Activated naive CD8-positive, alpha-beta T cell treated with anti-CD3 and anti-CD28 coated beads, Interleukin-2, amount 10 ng/mL, durations not matched to agents 7 days and 5 days (primary cell): ENCODE measurements at places on chromosomes 16 and 17. TPM values are rescaled to one million over a fixed set of nuclear protein-coding genes. Genes with fewer than 3 reads are reported as not detected.

The CLEC18B gene
- 1.7 TPM for total RNA-seq

GRCh38 chr16:28879261-28879840, 1.1 kb downstream of the ATP2A1 start:
- no peaks in the 10 kb centered on the region for H3K36me3 ChIP-seq
- peak overlapping the region; percentile 82 for H3K27ac ChIP-seq
- H3K4me1 ChIP-seq, result peaks cover 27% of the 10 kb centered on the region
- no peaks in the 10 kb centered on the region for H3K27me3 ChIP-seq

GRCh38 chr16:30715750-30716445, 16.9 kb downstream of the SRCAP start:
- H3K4me1 ChIP-seq, result peaks cover 28% of the 10 kb centered on the region
- H3K4me3 ChIP-seq, result peak overlapping the region; percentile 70
- no peak for DNase-seq
- peaks cover 54% of the 10 kb centered on the region for H3K36me3 ChIP-seq

DNA sequence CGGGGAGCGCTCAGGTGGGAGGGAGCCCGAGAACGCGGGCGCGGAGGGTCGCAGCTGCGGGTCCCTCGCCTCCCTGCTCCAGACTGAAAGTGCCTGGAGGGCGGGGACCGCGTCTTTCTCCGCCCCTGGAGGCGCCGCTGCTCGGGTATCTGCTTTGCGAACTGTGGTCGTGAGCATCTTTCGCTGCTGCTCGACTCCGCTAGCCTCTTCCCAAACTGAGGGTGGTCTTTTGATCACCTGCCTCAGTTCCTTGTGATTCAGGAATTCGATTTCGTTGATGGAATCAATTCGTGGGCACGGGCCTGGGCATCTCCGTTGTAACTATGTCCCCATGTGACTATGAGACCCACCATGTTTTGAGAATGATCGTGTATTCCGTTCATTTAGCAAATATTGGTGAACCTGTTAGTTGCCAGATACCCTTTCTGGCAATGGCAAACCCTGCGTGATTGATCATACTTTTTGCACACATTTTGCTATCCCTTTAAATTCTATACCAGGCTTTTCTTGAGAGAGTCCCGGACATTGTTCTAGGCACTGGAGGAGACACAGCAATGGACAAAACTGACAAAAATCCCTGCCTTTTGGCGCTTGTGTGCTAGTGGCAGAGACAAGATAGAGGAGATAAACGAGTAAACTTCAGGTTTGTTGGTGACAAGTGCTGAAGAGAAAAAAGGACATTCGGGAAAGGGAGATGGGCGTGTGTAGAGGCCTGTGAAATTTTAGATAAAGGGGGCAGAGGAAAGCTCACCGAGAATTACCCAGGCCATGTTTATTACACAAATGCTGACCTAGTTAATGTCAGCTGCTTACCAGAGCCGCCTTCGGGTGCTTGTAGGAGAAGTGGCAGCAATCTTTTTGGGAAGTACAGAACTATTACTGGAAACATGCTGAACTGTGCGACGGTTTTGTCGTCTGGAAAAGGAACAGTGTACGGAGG, 948 bp downstream of the UTP18 start:
- DNase-seq, result no peak
- peak overlapping the region; percentile 87 for H3K4me3 ChIP-seq
- peak overlapping the region; percentile 95 for H3K27ac ChIP-seq
- no peaks in the 10 kb centered on the region for H3K27me3 ChIP-seq
- peaks cover 21% of the 10 kb centered on the region for H3K36me3 ChIP-seq
- peaks cover 40% of the 10 kb centered on the region for H3K4me1 ChIP-seq

DNA sequence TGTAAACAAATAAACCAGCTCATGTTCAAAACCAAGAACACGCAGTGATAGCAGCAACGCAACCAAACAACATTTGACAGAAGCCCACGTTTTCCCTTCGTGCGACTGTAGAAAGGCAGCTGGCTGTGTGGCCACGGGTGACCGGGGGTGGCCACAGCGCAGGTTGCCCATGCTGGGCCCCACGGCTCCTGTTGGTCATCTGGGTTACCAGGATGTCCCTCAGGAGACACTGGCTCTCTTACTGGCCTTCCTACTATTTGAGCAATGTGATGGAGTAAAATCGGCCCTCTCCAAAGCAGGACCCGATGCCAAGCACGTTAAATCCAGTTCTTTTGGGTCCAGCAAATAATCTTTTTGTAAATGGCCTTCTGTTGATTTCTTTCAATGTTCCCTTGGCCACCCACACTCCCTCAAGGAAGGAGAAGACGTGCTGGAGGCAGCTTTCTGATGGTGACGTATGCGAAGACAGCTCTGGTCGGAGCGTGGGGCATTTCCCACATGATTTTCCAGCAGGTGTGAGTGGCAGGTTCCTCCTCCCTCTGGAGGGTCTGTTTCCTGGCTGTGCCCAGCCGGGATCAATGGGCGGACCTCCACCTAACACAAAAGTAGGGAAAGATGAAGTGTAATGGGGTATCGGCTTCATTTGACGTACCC, 143.1 kb upstream of the CHMP6 start:
- H3K4me3 ChIP-seq, result peak overlapping the region; percentile 68
- peak; percentile 28 for DNase-seq
- H3K36me3 ChIP-seq, result peaks cover 39% of the 10 kb centered on the region
- no peaks in the 10 kb centered on the region for H3K27me3 ChIP-seq
